ENCODE measurements at places on chromosomes 2 and 18.

GRCh38 chr2:112623913-112624777, 21.6 kb upstream of the SLC20A1 start:
- no peak for DNase-seq

- no peak for DNase-seq
These were observed 62.1 kb downstream of the THNSL2 start for GRCh38 chr2:88232074-88232782.

DNA sequence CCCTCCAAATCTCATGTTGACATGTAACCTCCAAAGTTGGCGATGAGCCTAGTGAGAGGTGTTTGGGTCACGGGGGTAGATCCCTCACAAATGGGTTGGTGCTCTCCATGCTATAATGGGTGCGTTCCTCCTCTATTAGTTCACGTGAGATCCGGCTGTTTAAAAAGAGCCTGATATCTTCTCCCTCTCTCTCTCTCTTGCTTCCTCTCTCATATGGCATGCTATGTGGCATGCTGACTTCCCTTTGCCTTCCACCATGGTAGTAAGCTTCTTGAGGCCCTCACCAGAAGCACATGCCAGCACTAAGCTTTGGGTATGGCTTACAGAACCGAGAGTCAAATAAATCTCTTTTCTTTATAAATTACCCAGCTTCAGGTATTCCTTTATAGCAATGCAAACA, 39.2 kb downstream of the C2orf76 start:
- no peak for DNase-seq

GRCh38 chr18:77131652-77132368, 773 bp downstream of the MBP start:
- no peak for DNase-seq

DNA sequence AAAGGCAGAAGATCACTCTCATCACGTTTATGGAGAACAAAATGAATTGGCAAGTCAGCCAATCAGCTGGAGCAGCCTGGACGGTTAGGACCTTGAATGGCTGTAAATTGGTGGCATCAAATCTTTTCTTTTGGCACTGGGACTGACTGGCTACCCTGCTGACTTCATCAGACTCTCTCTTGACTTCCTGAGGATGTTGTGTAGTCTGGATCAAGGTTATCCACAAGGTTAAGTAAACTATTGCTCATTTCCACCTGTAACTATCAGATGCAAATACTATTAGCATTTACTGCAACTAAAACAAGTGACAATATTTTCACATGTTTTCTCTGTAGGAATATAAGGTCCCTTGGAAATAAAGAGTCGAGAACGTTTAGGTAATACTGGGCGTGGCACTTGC, 134.3 kb upstream of the RASGRP3 start:
- no peak for DNase-seq

DNA sequence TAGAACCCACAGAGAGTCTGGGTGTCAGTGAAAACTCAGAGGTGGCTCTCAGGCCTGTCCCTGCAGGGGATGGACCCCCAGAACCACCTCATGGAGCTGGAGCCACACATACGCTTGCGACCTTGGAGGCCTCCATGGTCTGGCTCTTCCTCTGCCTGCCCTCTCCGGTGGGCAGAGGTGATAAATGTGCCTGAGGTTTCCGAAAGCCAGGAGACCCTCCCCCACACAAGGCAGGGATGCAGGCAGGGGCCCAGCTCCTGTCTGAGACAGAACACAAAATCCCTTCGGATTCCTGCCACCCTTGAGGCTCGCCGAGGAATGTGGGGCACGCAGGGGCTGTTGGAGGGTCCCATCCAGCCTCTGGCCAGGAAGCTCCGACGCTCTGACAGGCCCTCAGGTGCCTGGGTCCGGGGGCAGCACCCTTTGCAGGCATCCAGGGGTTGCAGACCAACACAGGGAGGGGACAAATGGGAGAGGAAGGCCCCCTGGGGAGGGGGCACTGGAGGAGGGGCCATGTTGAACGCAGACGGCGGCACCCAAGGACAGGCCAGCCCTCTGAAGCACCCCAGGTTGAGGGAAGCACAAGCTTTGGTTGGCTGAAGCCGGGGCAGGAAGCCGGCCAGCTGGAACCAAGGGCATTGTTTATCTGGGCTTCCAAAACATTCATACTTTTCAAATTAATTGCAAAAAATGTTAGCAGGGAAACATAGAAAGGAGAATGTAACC, 4.1 kb upstream of the SNED1 start:
- DNase-seq = no peak

DNA sequence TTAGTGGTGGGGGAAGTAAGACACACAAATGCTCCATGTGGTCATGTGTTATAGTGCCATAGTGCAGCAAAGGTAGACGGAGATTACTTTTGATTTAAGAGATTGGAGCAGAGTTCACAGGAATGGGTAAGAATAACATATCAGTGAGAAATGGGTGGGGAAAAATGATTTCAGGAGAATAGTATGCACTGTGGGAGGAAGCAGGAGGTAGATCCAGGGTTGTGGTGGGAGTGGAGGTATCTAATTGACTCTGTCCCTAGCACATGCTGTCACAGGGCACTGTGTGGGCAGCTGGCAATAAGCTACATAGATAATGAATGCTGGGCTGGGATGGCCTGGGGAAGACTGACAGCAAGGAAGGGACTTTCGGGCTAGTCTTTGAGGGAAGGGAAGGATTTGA, 65.3 kb downstream of the STAT1 start:
- DNase-seq = no peak

DNA sequence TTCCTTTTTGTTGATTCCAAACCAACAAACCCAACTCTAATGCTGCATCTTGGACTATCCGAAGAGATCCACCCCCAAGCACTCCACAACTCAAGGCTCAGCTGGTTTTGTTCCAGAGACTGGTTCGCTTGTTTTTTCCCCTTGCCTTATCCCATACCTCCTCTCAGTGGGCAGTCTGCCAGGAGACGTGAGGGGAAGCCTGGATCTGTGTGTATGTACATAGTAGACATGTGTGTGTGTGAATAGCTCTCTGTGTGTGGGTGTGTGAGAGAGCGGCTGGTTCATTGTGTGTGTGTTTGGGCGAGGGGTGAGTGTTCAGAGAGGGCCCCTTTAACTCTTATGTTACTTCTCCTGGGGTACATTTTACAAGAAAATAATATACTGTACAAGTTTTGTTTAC, 94.4 kb downstream of the NRP2 start:
- no peak for DNase-seq

GRCh38 chr2:221549143-221549542, 23.0 kb downstream of the EPHA4 start:
- DNase-seq = no peak

GRCh38 chr2:152646264-152646663, 71.0 kb downstream of the PRPF40A start:
- no peak for DNase-seq

GRCh38 chr2:118987886-118988285, 45.9 kb downstream of the MARCO start:
- DNase-seq = no peak

GRCh38 chr2:18976168-18976961, 382.1 kb downstream of the OSR1 start:
- no peak for DNase-seq

- no peak for DNase-seq
These were observed 119.5 kb downstream of the CCDC148 start for GRCh38 chr2:158337018-158337417.

DNA sequence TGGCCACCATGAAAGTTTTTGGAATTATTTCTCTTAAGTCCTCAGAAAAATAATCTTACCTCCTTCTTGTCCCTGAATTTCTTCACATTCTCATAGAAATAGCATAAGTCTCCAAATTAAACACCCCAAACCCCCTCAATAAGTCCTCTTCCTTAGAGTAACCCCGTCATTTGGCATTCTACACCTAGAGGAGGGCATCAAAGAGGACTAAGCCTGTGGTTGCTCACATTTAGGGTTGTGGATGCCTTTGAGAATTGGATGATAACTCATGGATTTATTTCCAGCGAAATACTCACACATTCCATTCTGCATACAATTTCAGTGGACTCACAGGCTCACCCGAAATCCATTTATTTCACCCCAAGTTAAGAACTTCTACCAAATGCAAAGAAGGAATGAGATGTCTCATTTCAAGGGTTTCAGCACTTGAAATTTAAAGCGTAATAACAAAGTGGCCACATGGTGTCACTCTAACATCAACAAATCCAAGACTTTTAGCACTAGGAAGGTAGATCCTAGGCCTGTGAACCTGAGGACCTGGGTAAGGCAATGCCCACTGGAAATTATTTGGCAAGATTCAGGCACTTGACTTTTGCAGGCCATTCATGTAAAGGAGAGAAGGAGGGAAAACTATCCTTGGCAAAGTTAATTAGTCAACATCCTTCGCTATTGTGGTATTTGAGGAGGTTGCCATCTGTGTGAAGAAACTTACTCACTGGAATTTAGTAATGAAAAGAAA, 24.6 kb downstream of the DYTN start:
- DNase-seq = peak; percentile 48

DNA sequence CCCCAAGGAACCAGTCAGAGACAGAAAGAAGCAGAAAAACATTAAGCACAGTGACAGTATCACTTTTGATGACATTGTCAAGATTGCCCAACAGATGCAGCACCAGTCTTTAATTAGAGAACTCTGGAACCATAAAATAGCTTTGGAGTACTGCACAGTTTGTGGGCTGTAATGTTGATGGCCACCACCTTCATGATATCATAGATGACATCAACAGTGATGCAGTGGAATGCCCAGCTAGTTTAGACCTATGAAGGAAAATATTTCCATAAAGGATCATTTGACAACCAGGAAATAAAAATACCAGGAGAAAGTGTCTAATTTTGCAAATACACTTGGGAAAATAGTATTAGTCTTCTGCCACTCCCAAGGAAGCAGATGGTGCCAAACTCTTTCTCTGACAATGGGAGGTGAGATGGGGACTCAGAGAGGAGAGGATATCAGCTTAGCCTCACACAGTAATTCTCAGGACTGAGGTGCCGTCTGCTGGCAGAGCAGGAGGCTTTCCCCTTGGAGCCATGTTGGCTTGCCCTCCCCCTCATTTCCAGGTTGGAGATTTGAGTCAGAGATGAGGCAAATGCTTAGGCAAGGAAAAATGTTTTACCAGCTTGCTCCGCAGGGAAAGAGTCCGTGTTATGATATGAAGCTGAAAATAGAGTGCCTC, 107.5 kb upstream of the CELF4 start:
- no peak for DNase-seq

DNA sequence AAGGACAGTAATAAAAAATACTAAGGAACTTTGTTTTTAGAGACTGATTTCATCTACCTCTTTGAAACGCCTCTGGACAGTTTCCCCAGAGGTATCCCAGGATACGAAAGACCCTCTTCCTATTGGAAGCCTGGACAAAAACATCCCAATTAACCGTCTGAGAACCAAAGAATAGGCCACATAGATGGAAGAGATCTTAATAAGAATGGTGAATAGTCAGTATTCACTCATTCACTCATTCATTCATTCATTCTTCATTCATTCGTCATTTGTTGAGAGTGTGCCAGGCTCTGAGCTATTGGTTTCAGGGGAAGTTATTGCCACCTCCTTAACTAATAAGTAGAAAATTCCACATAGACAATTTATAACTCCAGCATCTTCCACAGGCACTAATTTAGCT, 73.2 kb upstream of the SP5 start:
- DNase-seq = no peak

GRCh38 chr2:145260674-145261073, 740.8 kb upstream of the ZEB2 start:
- DNase-seq = no peak

- no peak for DNase-seq
These were observed 92.8 kb upstream of the CDH2 start for GRCh38 chr18:28269750-28270149.

DNA sequence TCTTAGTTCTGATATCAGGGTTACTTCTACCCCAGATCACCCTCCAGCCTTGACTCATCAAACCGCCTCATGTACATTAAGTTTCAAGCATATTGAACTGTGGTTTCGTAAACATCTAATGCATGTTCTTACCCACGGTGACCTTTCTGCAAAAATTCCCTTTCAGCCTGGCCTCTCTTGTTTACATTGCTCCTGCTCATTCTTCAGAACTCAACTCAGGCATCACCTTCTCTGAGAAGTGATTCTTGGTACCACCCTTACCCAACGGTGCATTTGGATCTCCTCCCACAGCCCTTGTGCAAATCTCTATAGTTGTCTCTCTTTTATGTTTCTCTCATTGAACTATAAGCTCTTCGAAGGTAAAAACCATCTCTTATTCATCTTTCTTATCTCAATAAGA, 503.1 kb upstream of the PKDCC start:
- DNase-seq = no peak

Data from NCI-H2171 (cell line).